ENCODE measurements at places on chromosomes 11 and 22. TPM values are rescaled to one million over a fixed set of nuclear protein-coding genes. Genes with fewer than 3 reads are reported as not detected.

Gene ASRGL1
- 3.0 TPM for polyA plus RNA-seq

Gene MS4A12
- polyA plus RNA-seq, result not detected

Gene CNTF
- 0.69 TPM for polyA plus RNA-seq

Gene PTS
- polyA plus RNA-seq, result 22.8 TPM

Gene SLC22A9
- not detected for polyA plus RNA-seq

Gene HTR3A
- 0.18 TPM for polyA plus RNA-seq

Gene TBX1
- polyA plus RNA-seq, result 9.1 TPM

Gene PHLDA2
- polyA plus RNA-seq, result not detected

Gene SMPD1
- 22.9 TPM for polyA plus RNA-seq

Gene CD6
- 10.6 TPM for polyA plus RNA-seq

Gene PDGFB
- 21.8 TPM for polyA plus RNA-seq

Gene MMP8
- 0.15 TPM for polyA plus RNA-seq

Gene DEPDC7
- polyA plus RNA-seq, result 17.0 TPM

Gene MMP13
- 0.11 TPM for polyA plus RNA-seq

Gene NCAM1
- polyA plus RNA-seq, result 117 TPM

Gene DTX4
- polyA plus RNA-seq, result 25.9 TPM

Gene ARVCF
- polyA plus RNA-seq, result 77.6 TPM

Gene MUC5B
- polyA plus RNA-seq, result 0.04 TPM

Gene GRIK4
- polyA plus RNA-seq, result 0.31 TPM

Gene MOV10L1
- polyA plus RNA-seq, result 0.61 TPM

Gene CREBZF
- polyA plus RNA-seq, result 39.1 TPM

Gene CDCA5
- polyA plus RNA-seq, result 11.2 TPM

Gene SLC29A2
- polyA plus RNA-seq, result 24.5 TPM

Gene MYBPC3
- polyA plus RNA-seq, result 0.05 TPM

Gene TRIM34
- polyA plus RNA-seq, result 3.9 TPM

Gene SYT12
- polyA plus RNA-seq, result 0.11 TPM

Gene P4HA3
- polyA plus RNA-seq, result 1.8 TPM

Gene SAMM50
- 44.7 TPM for polyA plus RNA-seq

Gene C11orf42
- polyA plus RNA-seq, result 0.40 TPM

Gene HTR3B
- 0.07 TPM for polyA plus RNA-seq

Measured in muscle of back (tissue), 13 donors.